ENCODE measurements at places on chromosomes 1 and 21.

DNA sequence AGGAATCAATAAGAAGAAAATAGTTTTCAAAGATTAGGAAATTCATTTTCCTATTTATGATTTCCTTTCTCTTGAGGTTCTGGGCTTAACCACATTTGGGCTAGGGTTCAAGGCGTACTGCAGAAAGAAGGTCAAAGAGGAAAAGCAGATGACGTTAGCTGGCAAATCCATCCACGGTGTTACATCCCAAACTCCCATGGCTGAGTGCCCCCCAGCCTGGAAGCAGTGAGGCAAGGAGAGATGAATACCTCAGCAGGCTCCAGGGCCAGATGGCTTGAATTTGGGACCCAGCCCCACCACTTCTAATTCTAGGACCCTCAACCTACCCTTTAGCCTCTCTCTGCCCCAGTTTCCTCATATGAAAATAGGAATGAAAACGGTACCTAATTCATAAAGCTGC lies 17.7 kb downstream of the SUSD4 start:
- DNase-seq, result no peak

GRCh38 chr1:48084826-48085225 lies 87.6 kb upstream of the TRABD2B start:
- DNase-seq, result no peak

DNA sequence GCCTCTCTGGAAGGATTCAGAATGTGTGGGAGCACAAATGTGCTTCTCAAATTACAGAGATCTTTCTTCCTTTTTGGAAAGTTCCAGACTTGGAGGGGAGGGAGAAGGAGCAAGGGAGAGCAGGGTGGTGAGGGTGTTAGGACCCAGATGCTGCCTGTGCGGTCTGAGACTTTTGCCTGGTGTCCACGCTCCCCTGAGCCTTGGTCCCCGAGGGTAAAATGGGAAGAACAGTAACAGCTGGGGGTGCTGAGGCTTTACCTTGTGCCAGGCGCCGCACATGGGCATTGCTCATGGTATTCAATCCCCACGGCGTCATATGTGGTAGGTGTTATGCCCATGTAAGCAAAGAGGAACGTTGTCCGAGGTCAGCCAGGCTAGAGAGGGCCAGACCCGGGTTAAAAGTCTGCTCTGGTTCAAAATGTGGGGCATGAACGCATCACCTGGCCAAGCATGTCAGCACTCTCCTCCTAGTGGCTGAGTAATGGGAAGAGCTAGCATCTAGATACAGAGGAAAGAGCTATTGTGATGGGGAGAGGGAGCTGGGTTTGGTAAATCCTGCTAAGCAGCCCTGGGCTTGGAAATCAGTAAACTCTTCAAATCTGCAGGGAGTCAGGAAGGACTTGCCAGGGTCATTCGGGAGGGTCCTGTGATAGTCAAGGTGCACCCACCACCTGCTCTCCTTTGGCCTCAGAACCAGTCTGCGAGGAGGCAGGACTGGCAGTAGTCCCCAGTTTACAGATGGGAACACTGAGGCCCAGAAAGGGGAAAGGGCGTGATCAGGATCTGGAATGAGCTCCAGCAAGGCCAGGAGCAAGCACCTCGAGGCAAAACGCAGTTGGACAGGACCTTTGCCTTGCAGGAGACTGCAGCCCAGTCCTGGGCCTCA lies 4.5 kb upstream of the RUNX3 start:
- DNase-seq, result no peak

GRCh38 chr1:153220606-153221303 lies 3.4 kb downstream of the PRR9 start:
- DNase-seq, result no peak

DNA sequence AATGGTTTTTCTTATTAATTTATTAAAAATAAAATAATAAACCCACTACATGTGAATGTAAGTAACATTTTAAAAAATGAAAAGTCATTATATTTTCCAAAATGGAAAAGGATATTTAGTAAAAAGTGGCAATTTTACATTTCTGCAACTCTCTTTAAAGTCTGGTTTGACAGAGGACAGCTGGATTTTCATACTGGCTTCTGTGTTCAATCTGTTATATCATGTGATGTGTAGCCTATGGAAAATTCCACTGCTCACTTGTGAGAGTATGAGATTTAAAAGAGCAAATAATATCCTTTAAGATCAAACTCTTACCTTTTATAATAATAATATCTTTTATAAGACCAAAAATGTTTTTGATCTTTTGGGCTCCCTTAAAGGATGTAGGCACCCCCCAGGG lies 33.7 kb downstream of the PCP4 start:
- DNase-seq, result no peak

- no peak for DNase-seq
Observed at GRCh38 chr1:51945591-51945990, 44.9 kb downstream of the RAB3B start.

GRCh38 chr1:151342021-151342420 lies 5.0 kb downstream of the RFX5 start:
- DNase-seq, result no peak

- DNase-seq, result no peak
Observed at GRCh38 chr21:35026617-35027562, 22.2 kb downstream of the RUNX1 start.

DNA sequence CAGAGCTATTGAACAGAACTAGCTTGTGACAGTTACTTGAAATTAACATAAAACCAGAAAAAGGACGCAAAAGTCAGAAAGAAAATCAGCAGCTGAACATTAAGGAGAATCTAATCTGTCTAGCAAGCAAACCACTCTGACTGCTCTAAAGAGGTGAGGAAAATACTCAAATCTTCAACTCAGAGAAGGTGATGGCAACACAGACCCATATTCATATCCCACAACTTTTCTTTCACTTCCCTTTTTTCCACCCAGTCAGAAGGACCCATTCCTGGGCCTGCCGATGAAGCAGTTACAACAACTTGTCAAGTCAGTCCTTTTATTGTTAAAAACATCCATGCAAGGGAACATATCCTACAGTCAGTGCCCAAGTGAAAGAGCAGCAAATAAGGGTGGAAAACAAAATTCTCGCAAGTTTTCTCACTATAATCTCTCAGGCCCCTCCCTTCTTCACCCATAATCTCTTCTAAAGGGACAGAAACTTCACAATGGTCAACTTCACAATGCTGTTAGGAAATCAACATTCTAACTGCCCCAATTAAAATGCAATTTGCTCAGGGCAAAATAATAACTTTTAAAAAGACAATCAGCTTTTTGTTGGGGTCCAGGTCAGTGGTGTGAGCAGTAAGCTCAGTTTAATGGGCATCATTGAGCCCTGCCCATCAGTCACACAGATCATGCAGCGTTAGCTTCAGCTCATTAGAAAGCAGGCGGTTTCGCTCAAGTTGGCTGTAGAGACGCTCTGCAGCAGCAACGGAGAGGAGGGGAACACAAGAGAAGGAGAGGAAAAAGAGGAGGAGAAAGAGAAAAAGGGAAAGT lies 3.6 kb upstream of the NUP210L start:
- DNase-seq, result no peak

All from esophagus squamous epithelium (tissue), 5 donors.